ENCODE measurements at places on chromosomes 1 and 21. TPM values are rescaled to one million over a fixed set of nuclear protein-coding genes. Genes with fewer than 3 reads are reported as not detected.

DNA sequence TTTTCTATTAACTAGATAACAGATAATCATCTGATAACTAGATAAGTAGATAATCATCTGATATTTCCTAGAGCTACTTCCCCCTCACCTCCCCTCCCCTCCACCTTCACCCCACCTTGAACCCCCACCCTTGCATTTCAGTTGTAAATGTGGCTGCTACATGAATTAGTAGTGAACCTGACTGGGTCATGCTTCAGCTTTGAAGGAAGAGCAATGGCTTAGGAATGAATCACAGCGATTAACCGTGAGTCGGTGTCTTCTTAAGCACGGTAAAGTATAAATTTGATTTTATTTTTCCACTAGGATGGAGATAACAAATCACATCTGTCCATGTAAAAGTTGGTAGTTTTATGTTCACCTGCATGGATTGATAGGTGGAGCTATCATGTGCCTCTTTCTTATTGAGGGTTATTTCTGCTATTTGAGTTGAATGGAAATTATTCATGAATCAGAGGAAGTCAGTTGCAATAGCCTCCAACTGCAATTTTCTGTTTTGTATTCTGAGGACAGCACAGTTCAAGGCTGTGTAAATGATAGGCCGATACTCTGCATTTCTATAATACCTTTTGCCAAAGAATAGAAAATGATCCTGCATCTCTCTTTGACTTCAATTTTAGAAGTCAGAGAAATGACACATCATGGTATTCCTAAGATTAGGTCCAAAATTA is 235.0 kb downstream of the PTGER3 start:
- DNase-seq = no peak

- no peak for DNase-seq
Observed at GRCh38 chr1:151060007-151060656, at the start of gene MLLT11. Gene MLLT11, plus strand, starts transcription at chr1:151060397. Its CDS starts 6,828 bp downstream, at chr1:151067225.

DNA sequence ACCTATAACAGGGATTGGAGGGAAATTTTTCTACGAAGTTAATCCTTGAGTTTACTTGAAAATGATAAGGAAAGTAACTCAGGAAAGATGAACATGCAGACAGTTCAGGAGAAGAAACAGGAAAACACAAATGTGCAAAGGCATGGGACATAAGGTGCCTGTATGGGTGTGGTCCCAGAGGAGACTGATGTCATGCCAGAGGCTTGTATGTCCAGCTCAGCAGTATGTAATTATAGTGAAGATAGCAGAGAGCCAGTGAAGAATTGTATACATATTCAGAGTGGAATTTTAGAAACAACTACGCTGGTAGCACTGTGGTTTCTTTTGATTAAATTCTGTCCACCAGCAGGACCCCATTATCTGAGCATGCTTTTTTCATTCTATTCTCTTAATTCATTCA is 179.5 kb downstream of the LRRC7 start:
- DNase-seq = no peak

- DNase-seq = no peak
Observed at GRCh38 chr21:30116479-30116878, 50.1 kb downstream of the CLDN17 start.

EXTL1 gene
- 3.0 TPM for total RNA-seq
